Stimulated activated CD4-positive, alpha-beta T cell treated with anti-CD3 and anti-CD28 coated beads, Interleukin-1b, Interleukin-23, amount 100 ng/mL, for 48 hours (primary cell): ENCODE measurements at places on chromosomes 3 and 15.

DNA sequence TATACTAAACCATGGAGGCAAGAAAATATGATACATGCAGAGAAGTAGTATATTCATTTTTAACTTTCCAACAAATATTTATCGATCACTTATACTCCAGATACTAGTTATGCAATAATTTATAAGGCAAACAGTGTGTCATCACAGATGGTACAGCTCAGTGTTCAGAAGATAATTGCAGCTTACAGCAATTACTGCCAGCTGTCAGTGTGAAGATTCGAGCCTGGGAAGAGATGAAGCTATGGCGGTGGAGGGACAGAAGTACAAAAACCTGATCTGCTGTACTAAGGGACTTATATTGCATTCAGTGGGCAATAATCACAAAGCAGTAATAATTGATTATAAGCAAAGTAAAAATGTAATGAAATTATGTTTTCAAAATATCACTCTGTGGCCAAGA is 170.6 kb upstream of the EPHA3 start:
- no peak for DNase-seq

GRCh38 chr15:87826119-87826747 is 430.3 kb downstream of the NTRK3 start:
- DNase-seq = no peak

DNA sequence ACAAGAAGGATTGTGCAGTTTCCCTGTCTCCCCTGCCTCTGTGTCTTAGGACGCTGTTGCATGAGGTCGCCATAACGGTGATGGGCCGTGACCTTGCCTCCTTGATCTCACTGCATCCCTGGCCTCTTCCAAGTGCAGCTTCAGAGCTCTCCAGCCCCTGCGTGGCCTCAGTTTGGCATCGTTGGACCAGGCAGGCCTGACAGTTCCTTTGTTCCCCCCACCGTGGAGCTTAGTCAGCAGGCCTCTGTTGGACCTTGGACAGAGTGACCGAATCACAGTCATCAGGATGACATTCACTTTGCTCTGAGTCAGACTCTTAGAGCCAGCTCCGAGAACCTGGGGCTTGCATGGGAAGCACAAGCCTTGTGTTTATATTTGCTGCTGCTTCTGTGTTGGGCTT is 139.4 kb downstream of the OPA1 start:
- DNase-seq = no peak

- no peak for DNase-seq
Observed at GRCh38 chr3:14146381-14147065, 21.7 kb downstream of the TMEM43 start.

DNA sequence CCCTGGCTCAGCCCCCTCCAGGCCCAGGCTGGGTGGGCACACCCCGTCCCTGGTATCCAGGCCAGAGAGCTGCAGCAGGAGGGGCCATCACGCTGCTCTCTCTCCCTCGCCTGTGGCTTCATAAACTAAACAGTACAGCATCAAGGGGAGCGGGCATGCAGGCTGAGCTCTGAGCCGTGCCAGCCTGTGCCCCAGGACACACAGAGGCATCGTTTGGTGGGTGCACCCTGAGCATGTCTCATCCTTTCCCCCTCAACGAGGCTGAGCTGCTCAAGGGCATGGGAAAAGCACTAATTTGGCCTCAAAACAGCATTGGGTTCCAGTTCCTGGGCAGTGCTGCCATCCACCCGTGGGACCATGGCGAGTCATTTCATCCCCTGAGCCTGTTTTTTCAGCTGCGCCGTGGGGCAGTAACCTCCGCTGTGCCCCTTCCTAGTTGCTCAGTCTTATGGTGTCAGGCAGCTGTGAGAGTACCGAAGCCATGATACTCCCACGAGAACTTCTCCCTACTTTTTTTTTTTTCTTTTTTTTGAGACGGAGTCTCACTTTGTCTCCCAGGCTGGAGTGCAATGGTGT is 79.6 kb downstream of the CPN2 start:
- DNase-seq = no peak

GRCh38 chr3:33062866-33063265 is 34.1 kb downstream of the GLB1 start:
- DNase-seq = peak; percentile 45

DNA sequence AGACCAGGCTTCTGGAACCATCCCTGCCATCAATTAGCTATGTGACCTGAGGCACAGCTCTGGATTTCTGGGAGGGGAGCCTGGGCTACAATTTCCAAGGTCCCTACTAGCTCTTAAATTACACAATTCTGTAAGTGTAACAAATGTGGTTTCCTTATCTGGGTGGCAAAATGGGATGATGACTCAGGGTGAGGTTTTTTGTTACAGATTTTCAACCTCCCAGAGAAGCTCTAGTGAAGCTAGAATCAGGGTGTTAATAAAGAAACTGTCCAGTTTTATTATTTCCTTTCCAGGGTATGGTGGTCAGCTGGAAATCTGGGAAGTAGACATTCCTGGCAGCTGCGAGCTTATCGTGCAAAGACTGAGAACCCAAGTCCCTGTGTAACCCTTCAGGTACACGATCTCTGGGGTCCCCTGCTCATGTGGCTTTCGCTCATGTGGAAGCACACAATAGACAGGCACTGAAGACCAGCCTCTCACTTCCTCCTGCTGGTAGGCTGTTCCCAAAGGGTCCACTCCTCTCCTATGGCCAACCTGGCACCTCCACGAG is 7.3 kb downstream of the RAB27A start:
- no peak for DNase-seq

DNA sequence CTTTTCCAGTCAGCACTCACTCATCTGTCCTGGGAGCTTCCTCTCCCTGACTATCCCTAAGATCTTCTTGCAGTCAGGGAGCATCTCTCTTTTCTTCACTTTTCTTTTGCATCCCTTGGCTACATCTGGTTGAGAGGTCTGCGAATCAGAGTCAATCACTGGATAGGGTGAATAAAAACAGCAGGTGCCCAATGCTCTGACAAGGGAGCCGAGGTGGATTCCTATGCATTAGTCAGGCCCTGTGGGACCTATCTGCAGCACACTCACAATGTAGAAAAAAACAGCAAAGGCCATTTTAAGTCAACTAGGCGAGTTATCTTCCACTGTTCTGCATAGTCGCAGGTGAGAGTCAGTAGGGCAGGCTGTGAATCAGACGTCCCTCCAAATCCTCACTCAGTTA is 35.5 kb downstream of the DZIP1L start:
- DNase-seq = no peak

- peak; percentile 70 for DNase-seq
Observed at GRCh38 chr3:184371570-184372018, 6.4 kb downstream of the THPO start.
